Lung (tissue), 17 donors: ENCODE measurements at places on chromosomes 2 and 18. TPM values are rescaled to one million over a fixed set of nuclear protein-coding genes. Genes with fewer than 3 reads are reported as not detected.

- no peaks in the 10 kb centered on the region for H3K27me3 ChIP-seq
- H3K27ac ChIP-seq, result no peak overlapping the region
- no peak overlapping the region for H3K4me3 ChIP-seq
- DNase-seq, result no peak
Observed at GRCh38 chr2:174597009-174597344, 627 bp downstream of the WIPF1 start.

DNA sequence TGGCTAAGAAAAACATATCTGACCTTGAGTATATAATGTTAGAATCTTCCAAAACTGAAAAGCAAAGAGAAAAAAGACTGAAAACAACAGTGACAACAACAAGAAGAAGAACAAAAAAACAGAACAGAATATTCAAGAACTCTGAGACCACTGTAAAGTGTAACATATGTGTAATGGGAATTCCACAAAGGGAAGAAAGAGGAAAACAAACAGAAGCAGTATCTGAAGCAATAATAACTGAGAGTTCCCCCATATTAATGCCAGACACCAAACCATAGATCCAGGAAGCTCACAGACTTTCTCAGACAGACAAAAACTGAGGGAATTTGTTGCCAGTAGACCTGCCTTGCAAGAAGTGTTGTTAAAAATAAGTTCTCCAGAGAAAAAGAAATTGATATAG lies 58.9 kb downstream of the TXNL1 start:
- H3K36me3 ChIP-seq, result no peaks in the 10 kb centered on the region
- H3K4me1 ChIP-seq, result peaks cover 25% of the 10 kb centered on the region
- no peak for DNase-seq
- no peaks in the 10 kb centered on the region for H3K27me3 ChIP-seq
- H3K27ac ChIP-seq, result no peak overlapping the region
- H3K4me3 ChIP-seq, result no peak overlapping the region

- H3K36me3 ChIP-seq, result no peaks in the 10 kb centered on the region
- no peak overlapping the region for H3K4me3 ChIP-seq
- H3K4me1 ChIP-seq, result no peaks in the 10 kb centered on the region
- H3K27ac ChIP-seq, result no peak overlapping the region
- no peak for DNase-seq
- no peaks in the 10 kb centered on the region for H3K27me3 ChIP-seq
Observed at GRCh38 chr2:233989221-233989858, 61.2 kb upstream of the SPP2 start.

- no peaks in the 10 kb centered on the region for H3K36me3 ChIP-seq
- no peaks in the 10 kb centered on the region for H3K4me1 ChIP-seq
- no peaks in the 10 kb centered on the region for H3K27me3 ChIP-seq
- no peak overlapping the region for H3K27ac ChIP-seq
- DNase-seq, result no peak
Observed at GRCh38 chr2:4882421-4882820, 809.8 kb upstream of the SOX11 start.

GRCh38 chr18:26868968-26869586 lies 3.6 kb upstream of the AQP4 start:
- no peaks in the 10 kb centered on the region for H3K36me3 ChIP-seq
- peak overlapping the region; percentile 50 for H3K27ac ChIP-seq
- H3K4me1 ChIP-seq, result no peaks in the 10 kb centered on the region
- no peak for DNase-seq
- no peaks in the 10 kb centered on the region for H3K27me3 ChIP-seq

DNA sequence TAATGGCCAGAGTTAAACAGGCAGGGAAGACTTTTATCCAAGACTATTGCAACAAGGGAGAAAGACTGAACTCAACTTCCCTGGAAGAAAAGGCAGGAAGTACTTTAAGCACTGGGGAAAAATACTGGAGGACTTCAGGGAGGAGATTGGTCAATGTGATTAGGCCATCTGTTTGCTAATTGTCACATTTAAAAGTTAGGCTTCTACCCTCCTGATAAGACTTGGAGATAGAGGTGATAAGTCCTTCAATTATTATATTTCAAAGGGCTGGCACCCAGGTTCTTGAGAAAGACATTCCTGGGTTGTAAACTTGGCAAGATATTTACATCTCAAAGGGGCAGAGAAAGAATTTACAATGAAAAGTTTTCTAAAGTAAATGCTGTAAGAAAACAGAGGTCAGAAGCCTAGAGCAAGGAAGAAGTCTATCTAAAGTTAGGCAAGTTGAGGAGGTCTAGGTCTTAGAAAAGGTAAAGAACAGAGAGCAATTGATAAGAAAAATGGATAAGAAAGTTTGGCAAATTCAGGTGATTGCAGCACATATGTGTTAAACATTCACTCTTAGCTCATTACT lies 48.4 kb downstream of the DTNA start:
- peaks cover 8% of the 10 kb centered on the region for H3K36me3 ChIP-seq
- H3K27ac ChIP-seq, result no peak overlapping the region
- H3K4me1 ChIP-seq, result peaks cover 1% of the 10 kb centered on the region
- no peak for DNase-seq
- no peaks in the 10 kb centered on the region for H3K27me3 ChIP-seq
- H3K4me3 ChIP-seq, result no peak overlapping the region

- no peaks in the 10 kb centered on the region for H3K27me3 ChIP-seq
- no peak overlapping the region for H3K4me3 ChIP-seq
- no peaks in the 10 kb centered on the region for H3K4me1 ChIP-seq
- no peak for DNase-seq
Observed at GRCh38 chr2:5474716-5475115, 217.5 kb upstream of the SOX11 start.

GRCh38 chr2:146987996-146988395 lies 856.8 kb upstream of the ACVR2A start:
- DNase-seq, result no peak
- H3K27me3 ChIP-seq, result no peaks in the 10 kb centered on the region
- H3K4me3 ChIP-seq, result no peak overlapping the region
- H3K4me1 ChIP-seq, result peaks cover 3% of the 10 kb centered on the region

GRCh38 chr2:69237070-69237670 lies 149.9 kb downstream of the GFPT1 start:
- no peak overlapping the region for H3K27ac ChIP-seq
- H3K4me1 ChIP-seq, result no peaks in the 10 kb centered on the region
- no peaks in the 10 kb centered on the region for H3K27me3 ChIP-seq

DNA sequence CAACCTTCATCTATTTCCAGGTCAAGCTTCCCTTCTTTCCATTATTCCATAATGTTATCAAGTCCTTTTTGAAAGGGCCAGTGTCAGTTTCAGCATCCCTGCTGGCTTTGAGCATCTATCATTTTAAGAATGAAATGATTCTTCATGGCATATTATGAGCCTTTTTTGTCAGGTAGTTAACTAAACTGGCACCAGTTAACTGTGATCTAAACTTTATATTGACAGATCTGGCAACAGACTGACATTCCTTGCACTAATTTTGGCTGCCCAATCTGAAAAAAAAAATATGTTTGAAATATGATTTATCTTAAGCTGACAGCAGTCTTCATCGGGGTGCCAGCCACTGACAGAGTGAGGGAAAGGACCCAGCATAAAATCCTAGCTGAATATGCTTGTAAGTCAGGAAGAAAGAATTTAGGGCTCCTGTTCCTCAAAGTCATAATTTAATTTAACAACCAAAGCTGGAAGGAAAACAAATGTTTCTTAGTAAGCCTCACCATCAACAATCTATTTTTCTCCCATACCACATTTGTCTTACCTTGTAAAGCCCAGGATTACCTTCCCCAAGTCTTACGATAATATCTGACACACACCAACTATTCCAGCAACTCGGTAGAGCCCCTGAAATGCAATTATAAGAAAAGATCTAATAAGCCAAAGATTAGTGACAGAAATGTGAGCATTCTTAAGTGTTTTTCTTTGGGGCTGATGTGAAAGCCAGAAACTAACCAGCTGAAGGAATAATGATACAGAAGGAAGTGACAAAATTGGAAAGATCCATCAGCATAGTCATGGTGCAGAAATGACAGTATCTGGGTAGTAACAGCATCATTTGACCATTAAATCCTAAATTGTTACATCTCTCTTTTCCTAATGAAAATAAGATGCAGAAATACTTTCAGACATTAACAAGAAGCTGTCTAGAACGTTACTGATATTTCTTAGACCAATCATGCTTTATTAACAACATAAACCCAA lies 228.1 kb downstream of the RBM43 start:
- no peaks in the 10 kb centered on the region for H3K27me3 ChIP-seq
- no peak for DNase-seq
- no peak overlapping the region for H3K4me3 ChIP-seq
- H3K36me3 ChIP-seq, result no peaks in the 10 kb centered on the region

- no peak overlapping the region for H3K4me3 ChIP-seq
- no peaks in the 10 kb centered on the region for H3K27me3 ChIP-seq
- peaks cover 8% of the 10 kb centered on the region for H3K36me3 ChIP-seq
- H3K27ac ChIP-seq, result peak overlapping the region; percentile 48
Observed at GRCh38 chr2:42060718-42061619, 13.1 kb downstream of the PKDCC start.

GRCh38 chr2:131425231-131425941 lies 50.5 kb upstream of the TUBA3D start:
- DNase-seq, result peak; percentile 32
- H3K36me3 ChIP-seq, result no peaks in the 10 kb centered on the region
- peaks cover 40% of the 10 kb centered on the region for H3K27me3 ChIP-seq
- no peaks in the 10 kb centered on the region for H3K4me1 ChIP-seq
- H3K27ac ChIP-seq, result no peak overlapping the region

DNA sequence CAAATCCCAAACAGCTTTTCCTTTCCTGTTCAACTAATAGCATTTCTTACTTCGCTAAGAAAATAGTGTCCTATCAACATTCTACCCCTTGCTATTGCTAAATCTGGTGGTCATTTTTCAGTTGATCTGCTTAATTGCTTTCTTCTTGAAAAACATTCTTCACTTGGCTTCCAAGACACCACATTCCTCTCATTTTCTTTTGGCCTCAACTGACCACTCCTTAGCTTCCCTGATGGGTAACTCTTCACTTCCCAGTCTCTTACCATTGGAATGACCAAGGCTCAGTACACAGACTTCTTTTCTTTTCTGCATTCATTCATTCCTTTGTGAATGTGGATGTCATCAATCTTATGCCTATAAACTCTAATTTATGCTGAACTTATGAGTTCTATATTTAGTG lies 230.8 kb upstream of the CDH2 start:
- H3K27me3 ChIP-seq, result no peaks in the 10 kb centered on the region
- no peaks in the 10 kb centered on the region for H3K36me3 ChIP-seq
- no peak overlapping the region for H3K27ac ChIP-seq
- H3K4me1 ChIP-seq, result no peaks in the 10 kb centered on the region
- H3K4me3 ChIP-seq, result no peak overlapping the region

DNA sequence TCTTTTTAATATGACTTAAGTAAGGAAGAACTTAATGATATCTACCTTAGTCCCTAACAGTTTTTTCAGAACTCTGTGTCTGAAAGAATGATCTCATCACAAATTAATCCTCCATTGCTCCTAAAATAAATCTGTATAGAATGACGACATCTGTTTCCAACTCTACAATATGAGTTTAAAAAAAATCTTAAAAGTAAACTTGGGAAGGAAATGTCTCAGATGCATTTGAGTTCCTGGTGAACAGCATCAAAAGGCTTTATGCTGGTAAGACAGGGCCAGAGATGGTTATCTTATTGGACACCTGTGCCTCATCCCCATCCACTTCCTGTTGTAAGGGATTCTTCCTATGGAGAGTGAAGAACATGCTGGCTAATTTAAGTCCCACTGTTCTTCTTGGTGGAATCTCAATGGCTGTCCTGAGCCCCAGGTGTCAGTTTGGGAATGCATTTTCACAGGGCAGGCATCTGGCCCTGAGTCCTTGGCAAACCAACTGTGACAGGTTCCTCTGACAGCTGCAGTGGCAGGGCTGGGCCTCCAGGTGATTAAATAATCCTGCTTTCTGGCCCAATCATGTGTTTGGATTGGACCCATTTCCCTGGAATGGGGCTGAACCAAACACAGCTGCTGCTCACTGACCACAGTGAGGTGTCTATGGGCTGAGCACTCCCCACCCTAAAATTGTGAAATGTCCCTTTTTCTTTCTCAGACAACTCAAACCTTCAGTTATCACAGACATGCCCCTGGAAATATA lies 12.9 kb upstream of the NCKAP5 start:
- H3K27ac ChIP-seq, result no peak overlapping the region
- H3K4me3 ChIP-seq, result no peak overlapping the region
- H3K27me3 ChIP-seq, result no peaks in the 10 kb centered on the region

GRCh38 chr18:3458378-3458777 lies 8.4 kb downstream of the TGIF1 start:
- no peak for DNase-seq
- no peak overlapping the region for H3K27ac ChIP-seq

B3GNT7 gene
- total RNA-seq, result 32.9 TPM

PAIP2B gene
- 10.4 TPM for total RNA-seq

UGT1A9 gene
- not detected for total RNA-seq

CFAP65 gene
- total RNA-seq, result 10.3 TPM

DRC1 gene
- 12.2 TPM for total RNA-seq

HOXD9 gene
- total RNA-seq, result 0.80 TPM

MC5R gene
- total RNA-seq, result not detected

PLEKHB2 gene
- 66.0 TPM for total RNA-seq

PROC gene
- total RNA-seq, result not detected

ARHGAP25 gene
- total RNA-seq, result 26.1 TPM

REG1B gene
- total RNA-seq, result 4.0 TPM
